SHP77 (cell line): ENCODE measurements at places on chromosomes 2 and 18.

- DNase-seq, result no peak
Measured at GRCh38 chr18:2589345-2590068, 18.1 kb downstream of the NDC80 start.

DNA sequence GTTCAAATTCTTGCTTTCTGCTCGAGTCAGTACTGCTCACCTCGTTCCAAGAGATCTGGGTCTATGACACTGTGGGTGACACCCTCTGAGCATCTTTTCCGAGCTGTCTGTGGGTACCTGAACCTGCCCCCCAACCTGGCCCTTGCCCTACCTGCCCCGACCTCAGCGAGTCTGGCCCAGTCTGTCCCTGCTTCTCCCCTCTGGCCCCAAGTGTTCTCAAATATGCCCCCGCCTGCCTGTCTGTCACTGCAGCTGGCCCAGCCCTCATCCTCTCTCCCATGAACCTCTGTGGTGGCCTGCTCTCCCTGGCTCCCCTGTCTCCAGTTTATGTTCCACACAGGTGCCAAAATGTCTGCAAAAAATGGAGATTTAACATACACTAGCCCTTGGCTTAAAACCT, 11.8 kb downstream of the IL1R1 start:
- DNase-seq, result no peak

- DNase-seq, result no peak
Measured at GRCh38 chr2:239895669-239896068, 129.5 kb downstream of the NDUFA10 start.

DNA sequence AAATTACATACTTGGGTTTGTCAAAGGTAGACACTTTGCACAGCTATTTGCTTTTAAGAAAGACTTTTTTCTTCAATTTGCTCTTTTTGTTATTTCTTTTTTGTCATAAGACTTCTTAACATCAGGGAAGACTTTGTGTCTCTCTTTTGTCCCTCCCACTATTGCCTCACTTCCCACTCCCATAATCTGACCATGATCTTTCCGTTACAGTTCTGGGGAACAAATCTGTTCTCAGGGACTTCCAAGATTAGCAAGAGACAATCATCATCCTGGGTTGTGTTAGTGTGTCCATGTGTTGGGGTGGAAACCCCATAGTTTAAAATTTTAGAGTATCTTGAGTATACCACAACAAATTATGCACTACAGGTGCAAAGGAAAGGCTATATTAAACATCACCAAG, 75.3 kb downstream of the REV1 start:
- no peak for DNase-seq

GRCh38 chr2:181954538-181954883, 31.1 kb upstream of the PPP1R1C start:
- DNase-seq, result no peak

DNA sequence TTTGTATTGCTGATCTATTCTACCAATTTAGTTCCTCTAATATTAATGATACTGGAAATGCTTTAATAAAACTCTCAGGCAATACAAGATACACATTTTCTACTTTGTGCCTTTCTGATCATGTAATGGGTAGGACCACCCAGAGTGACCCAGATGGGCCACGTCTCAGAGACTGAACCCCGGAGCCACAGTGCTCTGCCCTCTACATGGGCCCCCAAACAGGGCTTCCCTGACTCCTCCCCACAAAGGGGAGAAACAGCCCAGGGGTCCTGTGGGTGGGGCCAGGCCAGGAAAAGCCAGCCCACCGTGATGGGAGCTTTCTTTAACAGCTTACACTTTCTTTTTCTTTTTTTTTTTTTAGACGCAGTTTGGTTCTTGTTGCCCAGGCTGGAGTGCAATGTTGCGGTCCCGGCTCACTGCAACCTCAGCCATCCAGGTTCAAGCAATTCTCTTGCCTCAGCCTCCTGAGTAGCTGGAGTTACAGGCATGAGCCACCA, 18.4 kb downstream of the HDAC4 start:
- DNase-seq, result no peak

DNA sequence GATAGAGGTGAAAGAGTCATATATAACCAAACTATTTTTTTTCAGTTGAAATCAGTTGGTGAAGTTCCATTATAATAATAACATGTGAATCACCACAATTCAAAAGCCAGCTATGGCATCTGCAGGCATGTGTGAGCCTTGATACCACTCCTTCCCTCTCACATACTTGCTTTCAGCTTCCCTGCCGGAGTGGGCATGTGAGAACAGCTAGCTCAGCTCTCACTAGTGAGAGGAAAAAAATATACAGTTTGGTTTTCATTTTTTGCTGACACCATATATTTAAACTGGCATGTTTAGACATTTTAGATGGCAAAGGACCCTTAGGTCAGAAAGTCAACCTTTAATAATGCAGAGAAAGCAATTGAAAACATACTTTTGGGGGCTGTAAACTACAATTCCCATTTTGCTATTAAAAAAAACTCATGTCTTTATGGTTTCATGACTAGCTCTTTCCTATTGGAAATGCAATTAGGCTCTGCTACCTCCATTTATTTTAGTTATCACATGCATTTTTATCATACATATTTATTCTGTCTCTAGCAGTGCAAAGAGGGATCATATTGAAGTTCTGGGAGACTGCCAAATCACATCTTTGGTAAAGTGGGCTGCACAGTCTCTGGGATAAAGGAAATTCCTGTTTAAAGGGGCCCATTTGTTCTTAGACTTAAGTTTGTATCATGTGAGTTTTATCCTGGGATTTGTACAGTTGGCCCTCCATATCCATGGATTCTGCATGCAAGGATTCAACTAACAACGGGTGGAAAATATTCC, 33.2 kb upstream of the SLC40A1 start:
- DNase-seq, result peak; percentile 6

- no peak for DNase-seq
Measured at GRCh38 chr2:139317259-139317658, 537.1 kb upstream of the NXPH2 start.

DNA sequence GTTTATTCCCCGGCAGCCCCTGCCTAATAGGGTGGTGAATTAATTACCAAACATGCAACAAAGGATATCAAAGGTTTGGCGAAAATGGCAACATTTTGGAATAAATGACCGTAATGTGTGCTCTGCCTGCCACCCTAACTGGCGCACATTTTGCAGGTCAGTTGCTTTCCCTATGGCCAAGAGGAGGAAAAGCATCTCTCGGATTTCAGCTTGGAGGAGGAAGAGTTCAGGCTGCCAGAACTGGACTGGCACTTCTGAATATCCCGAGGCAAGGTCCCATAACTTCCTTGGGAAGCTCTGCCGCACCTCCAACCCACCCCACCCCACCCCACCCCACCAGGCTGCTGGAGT, 37.1 kb downstream of the SLC25A52 start:
- DNase-seq, result no peak

GRCh38 chr2:74286725-74287124, 56.5 kb downstream of the SLC4A5 start:
- DNase-seq, result no peak

DNA sequence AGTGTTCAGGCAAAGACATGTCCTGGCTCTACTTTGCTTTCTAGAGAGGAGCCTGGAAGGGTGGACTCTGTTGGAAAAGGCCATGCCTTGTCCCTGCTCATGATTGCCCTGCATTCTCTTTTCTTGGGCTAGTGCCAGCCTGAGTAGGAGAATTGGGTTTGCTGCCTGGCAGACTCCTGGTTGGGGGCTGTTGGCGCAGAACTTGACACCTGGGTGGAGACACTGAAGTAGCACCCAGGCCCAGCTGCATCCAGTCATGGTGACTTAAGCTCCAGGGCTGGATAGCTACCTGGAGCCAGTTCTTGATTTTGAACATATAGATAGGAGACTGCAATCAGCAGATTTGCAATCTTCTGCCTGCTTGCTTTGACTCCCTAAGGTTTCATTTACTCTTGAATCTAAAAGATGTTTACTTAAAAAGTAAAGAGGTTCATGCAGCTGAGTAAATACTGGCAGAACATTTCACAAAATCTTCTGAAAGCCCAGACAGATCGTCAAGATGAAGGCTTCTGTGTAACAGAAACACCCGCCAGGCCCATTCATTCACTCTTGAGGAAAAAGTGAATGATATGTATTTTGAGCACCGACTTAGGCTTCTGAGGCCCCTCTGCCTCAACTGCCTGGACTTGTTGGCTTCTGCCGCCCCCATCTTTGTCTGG, 38.0 kb upstream of the YWHAQ start:
- peak; percentile 71 for DNase-seq

DNA sequence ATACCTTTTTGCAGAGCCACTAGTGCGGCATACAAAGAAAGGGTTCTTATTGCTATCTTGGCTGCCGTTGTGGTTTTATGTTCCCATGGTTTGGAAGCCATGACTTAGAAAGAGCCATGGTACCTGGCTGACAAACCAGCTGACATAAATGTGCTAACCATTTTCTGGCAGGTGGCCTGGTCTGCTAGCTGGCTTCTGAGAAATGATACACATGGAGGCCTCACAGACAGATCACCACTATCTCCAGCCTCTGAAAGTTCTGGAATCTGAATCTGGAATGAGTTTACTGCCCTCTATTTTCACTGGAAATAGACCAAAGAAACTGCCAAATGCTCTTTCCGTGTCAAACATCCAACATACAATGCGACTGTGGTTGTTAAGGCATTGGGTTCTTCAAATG, 123.7 kb downstream of the QPCT start:
- no peak for DNase-seq

DNA sequence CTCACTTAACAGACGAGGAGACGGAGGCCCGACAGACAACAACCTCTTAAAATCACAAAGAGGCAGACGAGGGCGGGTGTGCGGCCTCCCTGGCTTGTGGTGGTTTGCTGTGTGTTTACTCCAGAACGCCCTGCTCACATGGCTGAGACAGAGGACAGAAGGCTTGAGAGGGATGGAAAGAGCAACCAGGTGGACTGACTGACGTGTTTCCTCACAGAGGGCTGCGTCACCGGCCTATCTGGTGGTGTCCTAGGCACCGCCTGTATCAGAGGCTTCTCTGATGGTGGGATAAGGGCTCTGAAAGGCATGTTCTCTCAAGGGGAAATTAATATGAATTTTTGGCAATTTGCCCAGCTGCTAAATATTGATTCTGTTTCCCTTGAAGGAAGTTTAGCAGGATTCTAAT, 47.0 kb upstream of the RALBP1 start:
- DNase-seq, result peak; percentile 72

GRCh38 chr2:161239326-161240109, 68.7 kb upstream of the PSMD14 start:
- DNase-seq, result no peak

DNA sequence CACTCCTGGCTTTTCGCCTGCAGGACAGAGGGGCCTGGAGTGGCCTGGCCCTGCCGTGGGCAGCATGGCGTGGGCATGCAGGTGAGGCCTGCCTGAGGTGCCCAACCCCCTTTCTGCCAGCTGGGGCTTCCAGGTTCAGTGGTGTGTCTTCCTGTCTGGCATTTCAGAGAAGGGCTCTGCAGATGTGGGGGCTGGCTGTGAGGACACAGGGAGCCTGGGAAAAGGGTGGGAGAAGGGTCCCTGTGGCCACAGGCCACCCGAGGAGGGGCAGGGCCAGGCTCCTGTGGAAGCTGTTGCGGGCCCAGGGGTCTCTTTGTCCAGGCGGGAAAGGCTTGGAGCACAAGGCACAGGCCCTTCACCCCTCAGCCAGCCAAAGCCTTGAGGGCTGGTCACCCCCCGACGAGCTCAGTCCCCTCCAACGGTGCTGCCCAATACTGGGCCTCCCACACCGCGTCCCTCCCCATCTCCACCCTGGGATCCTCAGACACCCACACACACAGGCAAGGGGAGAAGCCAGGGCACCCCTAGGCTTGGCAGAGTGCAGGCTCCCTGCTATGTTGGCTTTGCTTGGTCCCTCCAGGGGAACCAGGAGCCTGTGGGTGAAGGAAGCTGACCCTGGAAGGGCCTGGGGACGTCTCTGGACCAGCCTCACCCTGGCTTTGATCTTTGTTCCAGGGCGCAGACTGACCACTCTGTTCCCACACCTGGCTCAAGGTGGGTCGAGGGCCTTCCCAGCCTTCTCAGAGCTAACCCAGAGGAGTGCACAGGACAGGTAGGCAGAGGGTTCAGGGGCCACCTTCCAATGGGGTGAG, 3.7 kb upstream of the AQP12A start:
- DNase-seq, result no peak

DNA sequence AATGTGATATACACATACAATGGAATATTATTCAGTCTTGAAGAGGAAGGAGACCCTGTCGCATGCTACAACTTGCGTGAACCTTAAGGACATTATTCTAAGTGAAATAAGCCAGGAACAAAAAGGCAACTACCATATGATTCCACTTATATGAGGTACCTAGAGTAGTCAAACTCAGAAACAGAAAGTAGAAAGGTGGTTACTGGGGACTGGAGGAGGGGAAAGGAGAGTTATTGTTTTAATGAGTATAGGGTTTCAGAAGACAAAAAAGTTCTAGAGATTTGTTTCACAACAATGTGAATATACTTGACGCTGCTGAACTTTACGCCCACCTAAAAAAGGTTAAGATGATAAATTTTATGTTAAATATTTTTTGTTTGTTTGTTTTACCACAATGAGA, 47.0 kb downstream of the CXCR4 start:
- DNase-seq, result no peak

DNA sequence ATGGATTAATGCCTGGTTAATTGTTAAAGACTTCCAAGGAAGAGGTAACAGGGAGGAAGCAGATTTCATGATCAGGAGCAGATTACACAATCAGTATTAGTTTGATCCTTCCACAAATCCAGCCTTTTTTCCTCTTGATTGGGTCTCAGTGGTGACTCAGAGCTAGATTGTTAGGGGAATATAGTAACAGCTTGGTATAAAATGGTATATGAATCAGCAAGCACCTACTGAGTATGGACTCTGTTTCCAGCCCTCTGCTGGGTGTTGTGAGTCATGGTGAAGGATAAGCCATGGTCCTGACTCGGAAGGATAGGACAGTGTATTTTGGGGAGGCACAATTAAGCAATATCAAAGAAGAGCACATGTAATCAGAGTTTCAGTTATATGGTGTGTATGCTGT, 272.4 kb upstream of the DPP10 start:
- no peak for DNase-seq

DNA sequence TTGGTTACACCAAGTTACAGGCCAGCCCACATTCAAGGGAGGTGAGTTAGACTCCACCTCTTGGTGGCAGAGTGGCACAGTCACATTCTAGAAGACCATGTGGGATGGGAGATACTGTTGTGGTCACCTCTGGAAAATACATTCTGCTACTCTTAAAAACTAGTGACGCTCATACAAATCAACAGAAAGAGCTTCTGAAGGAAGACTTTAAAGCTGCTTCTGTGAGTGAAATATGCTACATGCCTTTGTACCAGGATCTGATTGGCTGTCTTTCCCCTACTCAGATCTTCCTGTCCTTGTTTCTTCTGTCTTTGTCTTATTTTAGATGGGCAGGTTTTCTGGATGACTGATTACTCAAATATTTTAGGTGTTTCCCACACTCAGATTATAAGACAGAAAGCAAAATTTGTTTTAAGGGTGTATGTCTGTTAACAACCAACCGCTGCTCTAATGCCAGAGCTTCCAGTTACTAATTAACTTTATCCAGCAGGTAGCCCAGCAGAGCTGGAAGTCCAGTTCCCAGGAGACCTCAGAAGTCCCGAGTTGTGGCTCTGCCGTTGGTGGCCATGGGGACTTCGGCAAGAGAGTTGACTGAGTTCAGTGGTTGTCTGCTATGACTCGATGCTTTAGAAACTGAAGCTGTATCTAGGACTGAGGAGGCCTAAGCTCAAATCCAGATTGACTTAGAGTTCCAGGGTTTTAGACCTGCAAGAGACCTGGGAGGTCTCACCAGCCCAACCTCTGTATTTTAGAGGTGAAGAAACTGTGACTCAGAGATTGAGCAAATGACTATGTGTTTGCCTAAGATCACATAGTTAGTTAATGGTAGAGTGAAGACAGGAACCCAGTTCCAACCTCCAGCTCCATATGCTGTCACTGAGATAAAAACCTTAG, 7.4 kb downstream of the IL1R2 start:
- DNase-seq, result no peak

GRCh38 chr2:106104332-106105062, 89.6 kb downstream of the UXS1 start:
- DNase-seq, result peak; percentile 26
